Type B pancreatic cell (in vitro differentiated cells): ENCODE measurements at places on chromosomes 1 and 21.

GRCh38 chr1:23344987-23345472 is 946 bp upstream of the HNRNPR start:
- no peak for DNase-seq

DNA sequence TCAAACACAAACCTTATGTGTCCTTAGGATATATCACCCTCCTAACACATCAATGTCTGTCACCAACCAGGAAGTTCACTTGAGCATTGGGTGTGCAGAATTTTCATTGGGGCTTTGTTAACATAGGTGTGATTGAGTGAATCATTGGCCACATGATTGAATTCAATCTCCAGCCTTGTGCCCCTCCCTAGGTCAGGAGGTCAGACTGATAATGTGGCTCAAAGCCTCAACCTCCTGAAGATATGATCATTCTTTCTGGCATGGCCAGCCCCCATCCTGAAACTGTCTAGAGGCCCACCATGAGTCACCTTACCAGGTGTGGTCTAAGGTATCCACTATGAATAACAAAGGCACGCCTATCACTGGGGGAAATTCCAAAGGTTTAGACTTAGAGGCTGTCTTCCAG is 90.1 kb downstream of the PKN2 start:
- no peak for DNase-seq

DNA sequence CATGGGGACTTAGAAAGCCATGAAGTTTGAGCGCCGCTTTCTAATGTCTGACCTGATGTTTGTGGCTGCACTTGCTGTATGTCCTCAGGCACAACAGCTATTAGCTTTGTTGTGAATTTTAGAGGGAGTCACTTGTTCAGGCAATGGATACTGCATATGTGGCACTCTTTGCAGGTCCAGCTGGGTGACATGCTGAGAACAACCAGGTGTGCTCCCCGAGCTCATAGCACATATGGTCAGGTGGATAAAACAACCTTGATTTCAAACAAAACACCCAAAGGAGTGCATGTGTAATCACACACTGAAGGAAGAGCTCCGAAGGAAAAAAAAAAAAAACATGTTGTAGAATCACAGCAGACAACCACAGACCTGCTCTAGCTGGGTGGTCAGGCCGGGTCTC is 178.6 kb downstream of the BACH1 start:
- no peak for DNase-seq

GRCh38 chr21:41107602-41108001 is 60.4 kb upstream of the BACE2 start:
- DNase-seq = no peak

GRCh38 chr1:26009796-26010447 is 11.7 kb upstream of the EXTL1 start:
- no peak for DNase-seq

GRCh38 chr1:58808077-58808476 is 24.2 kb upstream of the JUN start:
- DNase-seq = no peak

- no peak for DNase-seq
These were observed 29.6 kb downstream of the ACOT11 start for GRCh38 chr1:54577612-54578011.

DNA sequence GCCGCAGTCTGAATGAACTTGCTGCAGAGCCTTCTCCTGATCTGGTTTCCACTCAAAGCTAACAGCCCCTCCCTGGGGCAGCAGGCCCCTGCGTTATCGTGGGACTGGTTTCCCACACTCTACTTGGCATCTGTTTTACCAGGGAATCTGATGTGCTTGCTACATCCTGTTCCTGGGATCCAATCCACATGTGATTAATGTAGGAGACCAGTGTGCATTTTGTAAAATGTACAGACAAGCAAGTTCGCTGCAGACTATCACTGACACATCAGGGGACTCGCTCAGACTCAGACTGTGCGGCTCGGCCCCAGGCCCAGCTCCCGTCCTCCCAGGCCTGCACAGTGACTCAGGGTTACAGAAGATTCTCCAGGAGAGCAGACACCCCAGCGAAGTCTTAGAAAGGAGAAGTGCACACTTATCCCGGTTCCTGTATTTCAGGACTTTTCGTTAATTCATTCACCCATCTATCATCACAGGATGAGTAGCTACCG is 340.1 kb downstream of the MATN1 start:
- DNase-seq = no peak

GRCh38 chr1:39317910-39318633 is 113.6 kb downstream of the MACF1 start:
- DNase-seq = no peak

- DNase-seq = no peak
These were observed 4.6 kb upstream of the SOAT1 start for GRCh38 chr1:179288977-179289376.

DNA sequence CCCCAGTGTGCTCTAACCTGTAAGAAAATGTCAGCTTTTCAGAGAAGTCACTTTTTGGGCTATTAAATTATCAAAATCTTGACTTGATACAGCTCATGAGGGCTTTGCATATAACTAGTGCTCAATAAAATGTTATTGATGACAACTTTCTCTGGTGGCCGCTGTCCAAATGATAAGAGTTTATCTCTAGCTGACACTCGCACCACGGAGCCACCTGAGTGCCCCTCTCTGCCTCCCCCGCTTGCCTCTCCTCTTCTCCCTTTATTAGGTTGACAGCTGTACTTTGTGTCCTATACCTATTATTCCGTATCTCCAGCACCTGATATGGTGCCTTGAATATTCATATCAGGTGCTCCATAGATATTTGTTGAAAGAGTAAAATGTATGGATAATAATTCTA is 82.8 kb downstream of the PHTF1 start:
- DNase-seq = no peak

DNA sequence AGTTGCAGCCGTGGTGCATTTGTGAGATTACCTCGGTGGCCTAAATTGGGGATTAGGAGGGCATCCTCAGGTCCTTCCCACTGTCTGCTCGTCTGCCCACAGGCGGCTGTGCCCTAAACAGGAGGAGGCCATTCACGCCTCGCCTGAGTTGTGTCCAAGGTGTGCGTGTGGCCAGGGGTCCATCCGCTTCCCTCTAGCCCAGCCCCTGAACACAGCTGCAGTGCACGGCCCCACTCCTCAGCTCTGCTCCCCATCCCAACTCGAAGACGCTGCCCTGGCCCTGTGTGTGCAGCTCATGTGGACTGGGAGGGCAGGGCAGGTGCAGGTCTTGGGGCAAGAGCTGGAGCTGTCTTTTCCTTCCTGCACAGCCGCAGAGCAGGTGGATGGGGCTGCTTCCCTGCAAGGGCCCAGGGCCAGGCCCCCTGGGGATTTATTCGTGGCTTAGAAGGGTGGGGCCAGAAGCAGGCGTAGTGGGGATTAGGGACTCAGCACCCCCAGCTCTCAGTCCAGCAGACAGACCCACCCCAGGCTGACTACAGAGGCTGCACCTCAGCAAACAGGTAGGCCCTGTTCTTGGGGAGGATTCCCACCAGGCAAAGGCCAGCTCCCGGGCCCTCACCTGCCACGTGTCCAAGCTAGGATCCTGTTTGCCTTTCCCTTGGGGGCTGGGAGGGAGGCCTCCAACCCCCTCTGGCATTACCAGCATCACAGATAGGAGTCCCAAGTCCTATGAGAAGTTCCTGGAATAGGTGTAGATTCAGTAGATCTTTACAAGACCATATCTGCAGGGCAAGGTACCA is 4.3 kb downstream of the GUK1 start:
- no peak for DNase-seq

- DNase-seq = no peak
These were observed 31.7 kb upstream of the TADA1 start for GRCh38 chr1:166907763-166908162.

DNA sequence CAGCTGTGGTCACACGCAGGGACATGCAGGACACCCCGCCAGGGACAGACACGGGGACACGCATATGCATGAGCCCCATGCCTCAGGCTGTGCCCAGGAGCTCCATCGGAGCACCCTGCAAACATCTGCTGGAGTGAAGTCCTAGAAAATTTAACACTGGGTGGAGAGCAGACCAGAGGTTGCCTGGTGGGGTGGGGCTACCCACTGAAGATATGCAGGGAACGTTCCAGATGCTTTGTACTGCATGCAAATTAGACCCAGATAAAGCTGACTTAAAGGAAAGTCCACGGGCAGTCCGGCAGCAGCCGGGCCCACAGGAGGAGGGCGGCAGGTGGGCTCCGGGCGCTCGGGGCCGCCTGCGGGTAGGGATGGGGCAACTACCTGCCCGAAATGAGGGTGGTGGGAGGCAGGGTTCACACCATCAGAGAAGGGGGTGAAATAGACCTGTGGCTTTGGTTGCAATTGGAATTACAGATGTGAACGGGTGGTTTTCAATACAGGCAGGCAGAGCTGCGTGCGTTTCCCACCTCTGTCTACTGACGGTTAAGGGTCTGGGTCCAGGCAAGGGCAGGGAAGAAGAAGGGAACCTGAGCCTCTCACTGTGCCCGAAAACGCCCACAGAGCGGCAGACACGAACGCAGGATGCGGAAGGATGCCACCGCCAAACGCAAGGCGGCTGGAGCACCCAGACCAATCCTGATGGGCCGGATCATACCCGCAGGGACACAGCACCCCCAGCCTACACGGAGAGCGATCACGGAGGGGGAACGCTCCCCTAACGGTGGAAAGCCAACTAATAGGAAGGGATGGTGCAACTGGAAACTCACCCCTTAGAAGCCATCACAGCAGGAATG is 21.0 kb downstream of the CFAP74 start:
- no peak for DNase-seq

DNA sequence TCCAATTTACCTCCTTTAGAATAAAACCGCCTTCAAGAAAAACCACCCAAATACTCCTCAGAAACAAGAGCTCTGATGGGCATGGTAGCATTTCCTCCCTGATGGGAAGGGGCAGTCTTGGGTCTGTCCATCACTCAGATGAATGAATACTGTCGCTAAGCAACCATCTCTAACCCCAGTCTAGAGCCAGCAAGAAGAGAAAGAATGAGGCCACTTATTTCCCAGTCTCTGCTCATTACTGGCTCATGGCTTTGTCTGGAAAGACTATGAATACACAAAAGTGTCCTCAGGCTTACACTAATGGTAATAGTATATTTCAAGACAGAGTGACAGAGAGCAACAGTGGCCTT is 51.0 kb upstream of the F3 start:
- no peak for DNase-seq

DNA sequence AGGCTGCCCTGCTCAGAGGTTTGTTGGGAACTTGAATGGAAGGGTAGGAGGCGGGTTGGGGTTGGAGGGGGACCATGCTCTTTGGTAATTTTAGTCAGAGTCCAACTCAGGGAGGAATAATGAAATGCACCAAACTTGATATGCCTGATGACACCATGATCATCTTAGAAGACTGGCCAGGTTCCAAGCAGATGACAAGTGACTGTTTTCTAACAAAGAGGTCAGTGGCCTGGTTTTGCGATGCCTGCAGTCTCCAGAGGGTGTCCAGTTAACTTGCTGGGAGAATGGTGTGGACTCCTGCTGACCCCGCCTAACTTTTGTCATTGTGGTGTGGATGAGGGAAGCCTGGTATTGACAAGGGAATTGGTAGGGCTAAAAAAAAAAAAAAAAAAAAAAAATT is 12.4 kb downstream of the VANGL1 start:
- no peak for DNase-seq
